ENCODE measurements at places on chromosomes 12 and 14.

DNA sequence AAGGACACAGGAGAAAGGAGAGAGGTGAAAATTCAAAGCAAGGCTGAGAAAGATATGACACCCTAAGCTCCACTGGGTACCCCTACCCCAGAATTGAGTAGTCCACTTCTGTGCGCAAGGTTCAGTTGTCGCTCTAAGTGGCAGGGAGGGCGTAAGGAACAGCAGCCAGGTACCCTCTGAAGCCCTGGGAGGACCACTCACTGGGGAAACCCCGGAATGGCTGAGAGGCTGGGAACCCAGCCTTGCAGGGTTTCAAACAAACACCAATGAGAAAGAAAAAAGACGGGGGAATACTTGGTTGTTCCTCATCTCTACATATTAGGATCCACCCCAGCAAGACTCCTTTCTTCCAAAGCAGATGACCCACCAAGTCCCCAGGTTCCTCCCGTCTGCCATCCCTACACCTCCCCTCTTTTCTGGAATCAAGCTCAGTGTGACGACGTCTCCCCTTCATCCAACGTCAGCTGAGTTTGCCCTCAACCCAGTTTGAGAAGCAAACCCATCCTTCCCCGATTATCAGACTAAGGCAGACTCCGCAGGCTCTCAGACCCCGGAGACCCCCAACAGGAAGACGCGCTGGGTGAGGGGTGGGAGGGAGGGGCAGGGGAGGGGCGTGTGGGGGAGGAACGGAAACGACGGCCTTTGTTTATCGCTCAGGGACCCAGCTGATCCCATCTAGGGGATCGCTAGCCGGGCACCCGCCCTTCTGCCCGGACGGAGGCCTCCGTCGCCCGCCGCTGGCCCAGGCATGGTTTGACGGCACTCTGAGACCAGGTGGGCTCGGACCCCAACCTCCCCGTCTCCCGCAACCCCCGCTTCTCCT is 795 bp downstream of the LMBR1L start:
- no peak for DNase-seq

DNA sequence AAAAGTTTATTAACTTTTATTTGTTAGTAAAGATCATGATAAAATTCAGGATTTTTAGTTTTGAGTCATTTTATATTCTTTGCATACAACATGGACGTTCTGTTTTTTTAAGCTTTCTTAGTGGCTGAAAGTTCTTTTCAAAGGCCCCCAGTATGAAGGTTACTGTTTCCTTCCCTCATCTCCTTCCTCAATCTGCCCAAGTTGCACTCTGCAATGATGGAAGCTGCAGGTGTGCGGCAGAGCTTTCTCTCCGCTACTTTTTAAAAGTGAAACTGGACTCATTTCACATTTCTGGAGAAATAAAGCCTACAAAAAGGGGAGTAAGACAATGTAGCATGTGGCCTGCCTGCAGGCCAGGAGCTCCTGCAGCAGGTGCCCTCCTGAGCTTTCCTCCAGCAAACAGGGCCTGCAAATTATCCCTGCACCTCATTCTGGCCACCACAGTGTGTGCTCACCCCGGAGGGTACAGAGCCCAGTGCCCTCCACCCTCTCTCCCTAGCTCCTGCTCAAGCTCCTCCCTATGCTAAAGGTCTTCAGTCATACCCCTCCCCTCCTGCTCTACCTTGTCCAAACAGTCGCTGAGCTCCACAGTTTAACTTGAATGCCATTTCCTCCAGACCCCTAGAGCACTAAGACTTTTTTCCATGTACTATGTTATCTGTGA is 78.9 kb downstream of the SETD3 start:
- DNase-seq, result no peak

GRCh38 chr14:34081101-34081575 is 130.3 kb upstream of the EGLN3 start:
- DNase-seq, result no peak

- DNase-seq, result no peak
Observed at GRCh38 chr12:121383601-121384021, 16.3 kb upstream of the RNF34 start.

GRCh38 chr14:59918824-59919569 is 947 bp upstream of the LRRC9 start:
- DNase-seq, result peak; percentile 15

GRCh38 chr12:62763312-62763711 is 171.6 kb downstream of the PPM1H start:
- DNase-seq, result no peak

DNA sequence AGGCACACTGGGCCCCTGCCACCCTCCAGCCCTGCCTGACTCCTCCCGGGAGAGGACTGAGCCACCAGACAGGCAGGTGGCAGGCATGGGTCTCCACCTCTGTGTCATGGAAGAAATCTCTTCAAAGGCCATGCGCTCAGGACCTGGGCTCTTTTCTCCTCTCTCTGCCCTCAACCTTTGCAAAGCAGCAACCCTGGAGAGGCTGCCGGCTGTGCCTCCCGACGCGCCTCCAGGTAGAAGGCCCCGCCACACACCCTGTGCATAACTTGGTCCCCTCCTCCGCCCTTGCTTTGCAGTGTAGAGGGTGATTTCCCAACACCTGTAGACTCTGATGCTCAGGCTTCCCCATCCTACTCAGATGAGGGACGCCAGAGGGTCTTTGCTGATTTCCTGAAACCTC is 28.2 kb upstream of the TMEM179 start:
- no peak for DNase-seq

GRCh38 chr12:8702159-8702558 is 4.4 kb downstream of the RIMKLB start:
- no peak for DNase-seq

DNA sequence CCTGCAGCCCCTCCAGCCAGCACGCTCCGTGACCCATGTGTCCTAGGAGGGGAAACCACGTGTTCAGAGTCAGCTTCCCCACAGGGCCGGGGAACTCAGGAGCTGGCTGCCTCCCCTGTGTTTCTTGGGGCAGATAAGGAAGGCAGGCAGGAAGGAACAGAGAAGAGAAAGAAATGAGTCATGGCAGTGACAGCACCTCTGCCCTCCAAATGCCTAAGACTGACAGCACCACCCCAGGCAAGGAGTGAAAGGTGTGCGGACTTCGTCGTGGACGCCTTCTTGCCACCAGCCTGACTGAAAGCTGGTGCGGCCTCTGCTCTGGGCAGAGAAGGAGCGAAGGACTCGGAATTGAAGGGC is 167.0 kb upstream of the FKBP4 start:
- DNase-seq, result no peak

- DNase-seq, result no peak
Observed at GRCh38 chr14:98334186-98334585, 937.8 kb downstream of the BCL11B start.

DNA sequence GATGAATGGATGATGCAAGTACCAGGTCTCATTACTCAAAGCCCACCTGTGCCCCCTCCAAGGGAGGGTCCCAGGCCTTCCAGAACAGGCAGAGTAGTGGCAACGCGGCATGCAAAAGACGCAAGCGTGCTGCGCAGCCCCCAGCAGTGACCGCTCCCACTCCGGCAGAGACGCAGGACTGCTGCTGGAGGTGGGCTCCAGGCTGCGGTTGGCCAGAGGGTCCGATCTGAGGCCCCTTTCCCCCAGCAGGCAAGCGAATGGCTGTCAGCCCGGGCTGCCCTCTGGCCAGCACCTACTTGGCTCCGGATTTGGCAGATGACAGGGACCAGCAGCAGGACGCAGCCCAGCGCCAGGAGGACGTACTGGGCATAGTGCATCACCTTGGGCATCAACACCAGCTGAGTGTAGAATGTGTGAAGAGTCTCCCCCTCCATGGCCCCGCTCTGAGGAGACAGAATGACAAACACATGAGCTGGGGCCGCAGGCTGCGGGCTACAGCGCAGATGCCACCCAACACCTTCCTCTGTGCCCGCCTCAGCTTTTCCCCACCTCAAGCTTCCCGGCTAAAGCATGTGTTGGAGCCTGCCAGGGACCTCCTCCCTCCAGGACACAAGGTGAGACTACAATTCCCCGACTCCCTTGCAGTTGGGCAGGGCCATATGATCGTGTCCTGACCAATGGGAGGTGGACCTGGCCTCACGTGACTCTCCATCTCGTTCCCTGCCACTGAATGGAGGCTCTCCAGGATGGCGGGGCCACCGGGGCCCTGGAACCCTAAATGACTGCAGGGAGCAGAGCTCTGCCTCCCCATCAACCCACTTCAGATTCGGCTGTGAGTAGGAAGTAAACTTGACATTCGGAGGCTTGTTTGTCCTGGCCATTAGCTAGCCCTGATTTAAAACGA is 77.4 kb downstream of the SCARB1 start:
- peak; percentile 57 for DNase-seq

DNA sequence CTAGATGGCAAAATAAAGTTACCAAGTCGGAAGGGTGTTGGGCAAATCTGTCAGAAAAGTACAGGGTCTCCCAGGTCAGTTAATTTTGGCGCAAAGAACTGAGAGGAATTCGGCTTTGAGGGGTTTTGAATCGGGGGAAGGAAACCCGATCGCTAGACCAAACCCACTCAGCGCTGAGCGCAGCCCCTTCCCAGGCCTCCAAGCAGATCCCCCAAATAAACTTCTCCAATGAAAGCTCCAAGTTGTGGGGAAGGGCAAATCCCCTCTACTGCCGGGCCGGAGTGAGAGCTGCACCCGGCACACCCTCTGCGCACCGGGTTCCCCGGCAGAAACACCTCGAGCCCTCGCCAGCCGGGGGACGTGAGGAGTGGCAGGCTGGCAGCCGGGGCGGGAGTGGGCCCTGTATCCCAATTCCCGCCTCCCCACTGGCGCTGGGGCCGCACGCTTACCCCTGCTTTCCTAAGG is 441 bp downstream of the E2F7 start:
- peak; percentile 1 for DNase-seq

DNA sequence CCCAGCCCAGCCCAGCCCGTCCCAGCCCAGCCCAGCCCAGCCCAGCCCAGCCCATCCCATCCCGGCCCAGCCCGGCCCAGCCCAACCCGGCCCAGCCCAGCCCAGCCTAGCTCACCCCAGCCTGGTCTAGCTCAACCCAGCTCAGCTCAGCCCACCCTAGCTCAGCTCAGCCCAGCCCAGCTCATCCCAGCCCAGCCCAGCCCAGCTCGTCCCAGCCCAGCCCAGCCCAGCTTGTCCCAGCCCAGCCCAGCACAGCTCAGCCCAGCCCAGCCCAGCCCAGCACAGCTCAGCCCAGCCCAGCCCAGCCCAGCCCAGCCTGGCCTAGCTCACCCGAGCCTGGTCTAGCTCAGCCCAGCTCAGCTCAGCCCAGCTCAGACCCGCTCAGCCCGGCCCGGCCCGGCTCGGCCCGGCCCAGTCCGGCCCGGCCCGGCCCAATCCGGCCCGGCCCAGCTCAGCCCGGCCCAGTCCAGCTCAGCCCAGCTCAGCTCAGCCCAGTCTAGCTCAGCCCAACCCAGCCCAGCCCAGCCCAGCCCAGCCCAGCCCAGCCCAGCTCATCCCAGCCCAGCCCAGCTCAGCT is 184.7 kb downstream of the TMEM121 start:
- DNase-seq, result no peak

GRCh38 chr12:10717410-10717809 is 5.7 kb downstream of the YBX3 start:
- DNase-seq, result no peak

- DNase-seq, result peak; percentile 62
Observed at GRCh38 chr12:87509237-87509820, 519.9 kb downstream of the C12orf50 start.

GRCh38 chr12:128570191-128571065 is 253.3 kb downstream of the SLC15A4 start:
- DNase-seq, result no peak

- no peak for DNase-seq
Observed at GRCh38 chr14:29601616-29602015, 326.0 kb downstream of the PRKD1 start.

- DNase-seq, result no peak
Observed at GRCh38 chr14:22598896-22599244, 770 bp downstream of the ABHD4 start.

DNA sequence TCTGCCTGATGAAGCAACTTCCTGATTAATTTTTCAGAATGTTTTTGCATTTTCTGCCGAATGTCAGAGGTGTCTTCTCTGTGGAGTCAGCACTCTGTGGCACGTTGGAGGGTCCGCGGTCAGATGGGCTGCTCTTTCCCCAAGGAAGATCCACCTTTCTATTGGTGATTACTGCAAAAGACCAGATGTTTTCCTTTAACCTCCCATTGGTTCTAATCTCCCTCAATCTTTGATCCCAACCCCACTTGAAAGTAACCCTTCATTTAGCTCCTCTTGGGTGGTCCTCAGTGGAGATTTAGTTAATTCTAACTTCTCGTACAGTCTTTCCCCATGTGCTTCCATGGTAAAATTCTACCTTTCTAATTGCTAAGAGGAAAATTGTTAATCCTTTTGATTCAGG is 397.7 kb upstream of the DDHD1 start:
- no peak for DNase-seq

GRCh38 chr12:103997286-103997900 is 31.7 kb downstream of the TDG start:
- DNase-seq, result no peak

- DNase-seq, result peak; percentile 31
Observed at GRCh38 chr12:78866518-78866917, 1.9 kb downstream of the SYT1 start.

GRCh38 chr14:85313560-85314207 is 216.3 kb upstream of the FLRT2 start:
- no peak for DNase-seq

DNA sequence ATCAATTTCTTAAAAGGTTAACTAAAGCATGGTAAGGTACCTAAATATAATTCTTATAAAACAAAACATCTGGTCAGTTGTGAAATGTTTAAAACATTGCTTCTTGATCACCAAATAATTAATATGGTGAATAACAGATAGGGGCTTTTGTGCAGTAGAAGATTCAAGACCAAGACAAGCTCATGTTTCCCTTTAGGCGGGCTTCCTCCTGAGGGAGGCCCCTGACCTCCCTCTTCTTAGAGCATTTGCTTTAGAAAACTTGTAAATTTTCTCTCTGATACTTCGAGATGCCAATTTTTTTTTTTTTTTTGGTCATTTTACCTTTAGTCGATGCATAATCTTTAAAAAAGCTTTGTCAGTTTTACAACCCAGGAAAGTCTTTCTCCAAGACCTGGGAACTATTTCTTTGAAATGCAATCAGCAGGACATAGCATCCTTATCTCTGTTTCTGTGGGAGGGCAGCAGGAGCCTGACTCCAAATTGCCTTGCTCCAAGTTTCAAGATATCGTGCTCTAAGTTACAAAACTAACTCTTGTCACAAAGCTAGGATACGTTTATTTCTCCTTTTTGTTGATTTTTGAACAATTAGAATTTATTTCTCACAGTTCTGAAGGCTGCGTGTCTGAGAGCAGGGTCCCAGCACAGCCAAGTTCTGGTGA is 66.6 kb upstream of the BICD1 start:
- DNase-seq, result no peak

- DNase-seq, result no peak
Observed at GRCh38 chr12:27123642-27124041, 41.3 kb upstream of the C12orf71 start.
